ENCODE measurements at places on chromosomes 2 and 18. TPM values are rescaled to one million over a fixed set of nuclear protein-coding genes. Genes with fewer than 3 reads are reported as not detected.
A peak's percentile ranks its signal among the peaks of the same experiment; 100 is the strongest.

Gene SPEG
- total RNA-seq, result under 0.01 TPM

Gene CROCC2
- not detected for total RNA-seq

Gene IMPACT
- 16.6 TPM for total RNA-seq

Gene POTEE
- 0.44 TPM for total RNA-seq

Gene VAMP8
- 13.7 TPM for total RNA-seq

Gene ELP2
- total RNA-seq, result 158 TPM

DNA sequence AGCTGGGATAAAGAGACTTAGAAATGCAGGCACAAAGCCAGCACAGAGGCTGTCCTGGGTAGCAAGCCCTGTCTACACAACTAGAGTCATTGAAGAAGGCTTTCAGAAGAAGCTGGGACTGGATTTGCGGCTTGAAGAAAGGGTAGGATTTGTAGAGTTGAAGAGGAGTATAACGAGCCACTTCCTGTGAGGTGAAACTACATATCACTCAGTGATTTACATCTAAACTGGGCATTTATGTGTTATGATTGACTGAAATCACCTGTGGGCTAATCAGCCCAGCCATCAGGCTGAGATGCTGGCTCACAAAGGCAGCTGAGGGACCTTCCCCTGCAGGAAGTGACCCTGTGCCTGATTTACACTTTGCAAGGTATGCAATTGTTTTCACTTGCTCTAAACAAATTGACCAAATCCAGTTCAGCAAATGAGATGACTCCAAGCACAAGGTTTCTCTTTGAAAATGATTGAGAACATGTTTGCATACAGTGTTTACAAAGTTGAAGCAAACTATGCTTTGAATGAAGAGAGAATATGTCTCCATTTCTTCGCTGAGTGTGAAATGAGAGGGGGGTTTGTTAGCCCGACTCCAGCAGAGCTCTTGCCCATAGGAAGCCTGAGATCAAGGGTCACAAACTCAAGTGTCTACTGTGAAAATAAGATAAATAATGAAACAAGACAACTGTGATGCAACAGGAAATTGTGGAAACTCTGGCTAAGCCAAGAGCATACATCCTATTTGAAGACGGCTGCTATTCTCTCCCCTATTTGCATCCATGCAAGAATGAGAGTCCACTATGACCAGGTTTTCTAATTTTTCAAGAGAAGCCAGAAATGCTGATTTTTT lies 69.3 kb upstream of the HK2 start:
- DNase-seq, result peak; percentile 31

- no peak for DNase-seq
These were observed 30.6 kb downstream of the ITGB6 start for GRCh38 chr2:160169471-160169870.

DNA sequence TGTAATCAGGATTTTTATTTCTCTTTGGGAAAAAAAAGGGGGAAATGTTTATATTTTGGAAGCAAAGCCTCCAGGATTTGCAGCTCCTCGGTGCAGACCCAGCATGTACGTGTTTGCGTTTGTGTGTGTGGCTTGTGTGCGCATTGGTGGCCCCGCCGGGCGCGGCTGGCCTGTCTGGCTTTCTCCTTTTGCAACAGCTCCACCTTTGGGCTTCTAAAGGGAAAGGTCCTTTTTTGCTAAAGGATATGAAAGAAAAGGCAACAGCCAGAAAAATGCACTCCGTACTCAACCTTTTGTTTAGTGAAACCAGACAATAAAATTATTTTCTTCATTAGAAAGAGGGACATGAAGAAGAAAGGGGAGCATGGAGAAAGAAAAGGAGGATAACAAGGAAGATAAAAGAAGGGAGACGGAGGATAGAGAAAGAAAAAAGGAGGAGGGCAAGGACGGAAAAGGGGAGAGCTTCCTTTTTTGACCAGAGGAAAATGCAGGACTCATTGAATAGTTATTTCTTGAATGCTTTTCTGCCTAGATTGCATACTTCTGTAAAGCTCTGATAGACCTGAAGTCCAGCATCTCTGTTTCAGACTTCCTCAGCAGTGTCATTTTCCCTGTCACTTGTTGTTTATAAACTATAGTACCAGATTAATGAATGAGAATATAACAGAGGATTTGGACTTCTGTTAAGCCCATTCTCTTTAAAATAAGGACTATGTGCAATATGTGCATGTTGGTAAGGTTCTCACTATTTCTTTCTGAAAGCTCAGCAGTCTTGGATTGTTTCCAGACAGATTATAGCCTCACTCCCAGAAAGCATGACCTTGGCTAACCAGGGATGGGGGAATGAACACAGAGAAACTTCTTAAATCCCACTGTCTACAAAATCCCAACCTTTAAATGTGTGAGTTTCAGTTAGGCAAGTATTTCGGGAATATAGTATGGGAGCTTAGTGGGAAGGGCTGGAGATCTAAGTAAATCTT lies 563.1 kb upstream of the PIK3C3 start:
- peak; percentile 11 for DNase-seq

DNA sequence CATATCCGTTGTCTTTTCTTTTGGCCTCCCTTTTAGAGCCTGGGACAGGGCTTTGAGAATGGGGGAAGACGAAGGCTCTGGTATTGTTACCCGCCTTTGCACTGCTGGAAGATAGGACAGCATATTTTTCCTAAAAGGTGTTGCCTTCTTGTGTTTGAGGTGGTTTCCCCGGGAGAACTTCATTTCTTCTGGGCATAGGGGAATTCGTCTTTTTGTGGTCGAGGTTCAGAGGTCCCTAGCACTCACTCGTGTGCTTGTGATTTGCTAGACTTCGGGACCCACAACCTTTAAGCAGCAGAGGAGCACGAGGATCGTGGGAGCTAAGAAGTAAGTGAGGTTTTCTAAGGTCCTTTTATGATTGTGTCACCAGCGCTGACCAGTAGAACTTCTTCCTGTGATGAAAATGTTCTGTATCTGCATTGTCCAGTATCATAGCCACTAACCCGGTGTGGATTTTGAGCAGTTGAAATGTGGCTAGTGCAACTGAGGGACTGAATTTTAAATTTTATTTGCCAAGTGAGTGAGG lies 611 bp downstream of the ZNF512 start:
- peak; percentile 34 for DNase-seq

- DNase-seq, result peak; percentile 80
These were observed 27.9 kb downstream of the RMND5A start for GRCh38 chr2:86747711-86748639.

DNA sequence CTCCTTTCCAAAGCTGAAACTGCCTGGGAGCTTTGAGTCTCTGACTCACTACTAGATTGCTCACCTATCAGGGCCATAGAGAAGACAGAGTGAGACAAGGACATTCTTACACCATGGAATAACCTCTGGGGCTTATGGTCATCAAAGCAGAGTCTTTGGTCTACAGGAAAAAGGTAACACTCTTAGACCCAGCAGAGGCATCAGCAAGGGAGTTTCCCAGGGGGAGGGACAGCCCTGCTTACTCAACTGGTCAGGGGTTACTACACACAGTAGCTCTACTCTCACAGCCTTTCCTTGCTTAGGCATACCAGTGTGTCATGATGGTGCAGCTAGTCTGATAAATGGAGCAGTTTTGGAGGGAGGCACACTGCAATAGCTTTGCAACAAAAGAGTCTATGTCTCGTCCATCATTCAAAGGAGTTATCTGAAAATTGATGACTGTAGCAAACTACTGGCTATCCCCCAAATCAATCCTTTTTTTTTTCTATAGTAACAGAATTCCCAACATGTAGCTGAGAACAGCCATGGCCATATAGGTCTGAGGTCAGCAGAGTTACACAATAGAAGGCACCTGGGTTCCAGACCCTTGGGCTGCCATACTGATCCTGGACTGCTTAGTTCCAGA lies 22.4 kb upstream of the CD28 start:
- peak; percentile 81 for DNase-seq

GRCh38 chr2:104856086-104856972 lies 2.4 kb downstream of the POU3F3 start:
- no peak for DNase-seq

DNA sequence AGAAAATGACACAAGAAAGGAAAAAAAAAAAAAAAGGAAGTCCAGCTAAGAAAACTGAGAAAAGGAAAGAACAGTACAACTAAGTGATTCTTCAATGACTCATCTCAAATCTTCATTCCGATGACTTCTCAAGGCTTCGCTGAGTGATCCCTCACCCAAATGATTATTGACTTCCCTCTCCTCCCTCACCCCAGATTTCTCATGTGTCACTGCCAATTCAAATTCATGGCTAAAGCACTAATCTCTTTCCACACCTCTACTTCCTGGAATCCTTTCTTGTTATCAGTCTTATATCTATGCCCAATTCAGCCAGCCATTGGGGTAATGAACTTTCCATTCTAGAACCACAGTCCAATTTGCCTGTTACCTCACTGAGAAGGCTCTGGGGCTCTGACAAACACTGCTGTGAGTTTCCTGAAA lies 7.2 kb upstream of the ABCB11 start:
- DNase-seq, result peak; percentile 42

DNA sequence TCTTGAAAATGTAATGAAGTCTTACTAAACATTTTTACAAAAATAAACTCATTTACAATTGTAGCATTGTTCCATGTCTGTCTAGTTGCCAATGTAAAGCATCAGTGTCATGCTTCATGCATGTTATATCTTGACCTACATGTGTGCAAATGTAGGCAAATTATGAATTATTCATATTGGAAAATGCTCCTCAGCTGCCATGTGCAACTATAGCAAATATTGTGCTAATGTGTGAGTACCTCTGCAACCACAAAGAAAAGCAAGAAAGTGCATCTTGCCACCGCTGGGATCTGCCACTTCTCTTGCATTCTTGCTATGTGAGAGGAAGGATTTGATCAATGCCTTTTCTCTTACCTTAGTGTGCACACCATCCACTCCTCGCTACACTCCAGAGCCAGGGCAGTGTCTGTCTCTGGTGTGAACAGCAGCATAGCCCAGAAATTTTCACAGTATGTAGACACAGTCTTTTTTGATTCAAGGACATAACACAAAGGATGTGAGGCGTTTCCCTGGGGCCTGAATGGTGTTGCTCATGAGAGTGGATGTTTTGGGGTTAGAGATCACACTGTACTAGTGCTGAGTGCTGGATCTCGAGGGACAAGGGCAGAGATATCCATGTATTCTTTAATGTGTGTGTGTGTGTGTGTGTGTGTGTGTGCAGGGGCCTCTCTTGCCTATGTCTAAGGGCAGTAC lies 47.6 kb upstream of the HAAO start:
- DNase-seq, result no peak

All from lung microvascular endothelial cell (primary cell).